ENCODE measurements at places on chromosomes 1 and 21.

DNA sequence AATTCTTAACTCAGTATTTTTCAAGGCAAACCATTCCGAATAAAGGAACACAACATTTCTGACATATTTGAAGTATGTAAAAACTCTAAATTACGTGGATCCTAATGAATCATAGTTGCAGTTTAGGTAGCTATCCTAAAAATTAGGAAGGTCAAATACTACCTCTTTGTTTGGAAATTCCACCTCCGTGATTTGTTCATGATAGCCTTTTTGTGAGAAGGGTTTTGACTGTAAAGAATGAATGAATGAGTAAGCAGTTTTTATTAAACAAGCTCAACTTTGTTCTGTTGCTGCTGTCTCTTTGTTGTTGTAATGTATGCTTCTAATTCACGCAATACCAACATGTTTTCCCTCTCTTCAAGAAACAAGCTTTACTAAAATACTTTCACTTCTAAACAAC lies 840.4 kb downstream of the USP25 start:
- DNase-seq: no peak

- DNase-seq: no peak
Measured at GRCh38 chr1:210072896-210073504, 135.0 kb downstream of the SYT14 start.

DNA sequence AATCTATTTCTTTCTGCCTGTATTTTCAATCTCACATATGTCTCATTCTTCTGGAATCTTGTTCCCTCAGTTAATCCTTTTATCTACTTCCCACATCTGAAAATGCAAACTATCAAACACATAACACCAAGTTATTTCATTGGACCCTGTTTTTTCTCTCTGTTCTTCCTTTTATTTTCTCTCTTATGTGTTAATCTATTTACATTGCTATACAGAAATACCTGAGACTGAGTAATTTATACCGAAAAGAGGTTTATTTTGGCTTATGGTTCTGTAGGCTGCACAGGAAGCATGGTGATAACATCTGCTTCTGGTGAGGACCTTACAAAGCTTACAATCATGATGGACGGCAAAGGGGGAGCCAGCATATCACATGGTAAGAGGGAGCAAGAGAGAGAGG lies 247.6 kb downstream of the TGFB2 start:
- DNase-seq: no peak

DNA sequence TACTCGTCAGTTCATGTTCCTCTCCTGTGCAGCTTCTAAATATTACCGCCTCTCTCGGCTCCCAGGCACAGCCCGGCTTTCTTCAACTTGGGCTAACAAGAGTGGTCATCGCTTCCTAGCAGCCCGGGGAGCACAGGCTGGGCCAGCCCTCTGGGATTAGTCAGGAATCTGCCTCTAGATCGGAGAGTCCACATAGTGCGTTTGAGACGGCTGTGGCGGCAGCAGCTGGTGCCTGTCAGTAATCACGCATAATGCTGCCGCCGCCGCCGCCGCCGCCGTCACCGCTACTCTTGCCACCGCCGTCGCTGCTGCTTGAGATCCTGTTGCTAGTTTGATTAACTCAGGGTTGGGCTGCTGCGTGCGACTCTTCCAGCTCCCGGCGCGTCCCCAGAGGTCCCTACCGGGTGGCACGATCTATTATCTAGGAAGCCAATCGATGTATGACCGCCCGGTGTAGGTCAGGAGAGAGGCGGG lies at the start of gene RXRG:
Gene RXRG (minus strand): TSS at position 230 of the 474 bp plus-strand sequence. CDS start 233 bp downstream, outside the sequence.
- DNase-seq: no peak

DNA sequence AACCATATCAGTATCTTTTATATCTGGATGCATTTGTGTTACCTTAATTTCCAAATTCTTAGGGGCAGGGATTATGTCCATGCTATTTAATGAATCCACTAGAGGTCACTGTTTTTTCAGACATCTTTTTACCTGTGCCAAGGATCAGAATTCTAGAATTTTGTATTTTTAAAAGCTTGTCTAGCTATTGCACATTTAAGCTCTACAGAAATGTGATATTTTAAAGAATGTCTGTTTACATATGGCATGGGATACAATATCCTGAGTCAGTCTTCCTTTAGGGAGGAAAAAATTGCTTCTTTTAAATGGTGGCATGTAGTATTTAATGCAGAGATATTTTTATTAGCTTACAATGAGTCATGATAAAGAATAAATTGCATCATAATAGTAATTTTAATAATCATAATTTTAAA lies 11.3 kb downstream of the RPAP2 start:
- no peak for DNase-seq

- DNase-seq: no peak
Measured at GRCh38 chr1:40379785-40380452, 6.4 kb downstream of the SMAP2 start.

GRCh38 chr1:237507005-237507404 lies 383.7 kb downstream of the ZP4 start:
- no peak for DNase-seq

GRCh38 chr1:156675210-156676113 lies 1.7 kb downstream of the NES start:
- DNase-seq: no peak

- no peak for DNase-seq
Measured at GRCh38 chr1:101245246-101245927, 8.6 kb downstream of the S1PR1 start.

GRCh38 chr1:221206076-221206475 lies 326.8 kb downstream of the HLX start:
- DNase-seq: no peak

DNA sequence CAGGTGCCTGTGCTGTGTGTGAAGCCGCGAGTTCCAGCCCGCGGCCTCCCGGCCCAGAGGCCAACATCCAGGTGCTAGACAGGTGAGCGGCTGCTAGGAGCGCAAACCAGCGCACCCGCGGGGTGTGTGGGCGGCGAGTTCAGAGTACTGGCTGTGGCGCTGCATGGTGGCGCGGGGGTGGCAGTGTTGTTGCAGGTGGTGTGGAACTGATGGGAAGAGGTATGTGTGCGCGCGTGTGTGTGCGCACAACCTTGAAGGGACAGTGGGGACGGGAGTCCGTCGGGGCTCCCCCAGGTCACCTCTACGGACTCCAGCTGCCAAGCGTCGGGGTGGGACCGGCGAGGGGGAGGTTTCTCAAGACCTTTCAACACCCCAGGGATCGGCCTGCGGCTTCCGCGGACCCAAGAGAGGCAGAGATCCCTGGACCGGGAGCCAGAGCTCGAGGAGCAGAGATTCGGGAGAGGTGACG lies 433 bp upstream of the DMBX1 start:
- DNase-seq: no peak

- no peak for DNase-seq
Measured at GRCh38 chr21:44455524-44456213, 359 bp downstream of the LRRC3 start.

DNA sequence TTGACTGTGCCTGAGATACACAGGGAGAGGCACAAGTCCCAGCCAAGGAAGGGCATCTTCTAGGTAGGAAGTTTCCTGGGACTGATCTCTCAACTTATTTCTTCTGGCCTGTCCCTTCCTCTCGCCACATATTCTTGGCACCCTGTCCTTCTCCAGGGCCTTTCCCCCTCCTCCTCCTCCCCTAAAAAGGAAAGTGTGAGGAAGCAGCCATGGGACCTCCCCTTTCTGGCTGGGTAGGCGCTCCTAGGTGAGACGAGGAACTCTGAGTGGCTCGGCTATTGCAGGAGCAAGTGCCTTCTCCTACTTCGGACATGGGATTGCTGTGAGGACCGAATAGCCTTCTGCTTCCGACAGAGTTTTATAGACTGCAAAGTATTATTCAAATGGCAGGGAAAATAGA lies 15.5 kb upstream of the MTARC2 start:
- no peak for DNase-seq

GRCh38 chr21:17406202-17406601 lies 106.6 kb upstream of the CXADR start:
- no peak for DNase-seq

DNA sequence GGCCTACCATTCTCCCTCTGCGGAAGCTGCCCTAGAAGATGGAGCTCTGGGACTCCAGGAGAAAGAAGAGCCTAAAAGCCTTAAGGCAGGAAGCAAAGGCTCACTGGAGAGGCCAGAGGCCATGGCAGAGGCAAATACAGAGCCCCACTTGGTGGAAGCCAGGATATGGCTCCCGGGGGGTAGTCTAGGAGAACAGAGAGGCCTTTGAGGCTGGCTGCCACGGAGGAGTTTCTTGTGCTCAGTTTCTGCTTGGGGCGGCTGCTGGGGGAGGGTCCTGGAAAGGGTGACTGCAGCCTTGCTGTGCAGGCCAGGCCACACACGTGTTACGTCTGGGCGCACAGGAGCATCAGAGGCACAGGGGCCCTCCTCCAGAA lies 5.4 kb downstream of the CC2D1B start:
- no peak for DNase-seq

- DNase-seq: no peak
Measured at GRCh38 chr1:226438007-226438406, 30.1 kb upstream of the PARP1 start.

DNA sequence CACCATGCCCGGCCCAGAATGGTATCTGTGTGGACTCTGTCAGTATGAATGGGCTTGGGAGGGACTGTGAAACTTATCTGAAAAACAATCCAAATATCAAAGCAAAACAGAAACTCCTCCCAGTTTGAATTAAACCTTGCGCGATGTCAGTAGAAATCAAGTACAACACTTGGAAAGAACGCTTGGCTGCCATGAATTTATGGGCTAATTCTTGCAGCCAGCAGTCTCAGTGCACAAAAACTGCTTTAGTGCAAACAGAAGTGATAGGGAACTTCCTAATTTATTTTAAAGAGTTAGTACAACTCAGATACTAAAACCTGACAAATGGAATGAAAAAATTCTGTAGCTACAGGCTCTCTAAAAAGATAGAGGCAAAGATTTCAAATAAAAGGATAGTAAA lies 8.5 kb downstream of the CLCA1 start:
- no peak for DNase-seq

DNA sequence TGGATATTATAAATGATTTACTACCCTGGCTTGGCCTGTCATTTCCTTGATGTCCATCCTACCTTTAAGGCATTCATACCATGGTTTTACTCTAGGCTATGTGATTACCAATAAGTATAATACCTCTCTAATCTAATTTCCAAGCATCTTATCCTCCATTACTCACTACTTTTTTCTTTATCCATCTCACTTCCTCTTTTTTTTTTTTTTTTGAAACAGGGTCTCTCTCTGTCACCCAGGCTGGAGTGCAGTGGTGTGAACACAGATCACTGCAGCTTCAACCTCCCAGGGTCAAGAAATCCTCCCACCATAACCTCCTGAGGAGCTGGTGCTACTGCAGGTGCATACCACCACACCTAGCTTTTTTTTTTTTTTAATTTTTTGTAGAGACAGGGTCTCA lies 39.9 kb downstream of the INKA2 start:
- DNase-seq: no peak

GRCh38 chr1:112040891-112041740 lies 51.6 kb upstream of the KCND3 start:
- no peak for DNase-seq

DNA sequence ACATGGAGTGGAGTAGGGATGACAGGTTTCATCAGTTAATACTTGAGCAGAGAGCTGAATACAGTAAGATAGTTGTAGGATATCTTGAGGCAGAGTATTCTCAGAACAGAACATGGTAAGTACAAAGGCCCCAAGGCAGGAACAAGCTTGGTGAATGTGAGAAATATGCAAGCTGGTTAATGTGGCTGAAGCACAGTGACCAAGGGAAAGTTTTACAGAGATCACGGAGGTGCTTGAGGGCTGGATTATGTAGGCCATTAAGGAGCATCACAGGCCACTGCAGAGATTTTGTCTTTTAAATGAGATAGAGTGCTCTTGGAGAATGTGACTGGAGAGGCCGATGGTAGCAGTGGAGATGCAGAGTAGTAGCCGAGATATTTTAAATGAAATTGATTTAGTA lies 54.0 kb upstream of the BOLA1 start:
- no peak for DNase-seq

GRCh38 chr1:200670242-200671118 lies 773 bp upstream of the DDX59 start:
- no peak for DNase-seq

- no peak for DNase-seq
Measured at GRCh38 chr1:15089258-15089992, 64.1 kb upstream of the TMEM51 start.

- no peak for DNase-seq
Measured at GRCh38 chr1:14236097-14236496, 362.4 kb upstream of the KAZN start.

DNA sequence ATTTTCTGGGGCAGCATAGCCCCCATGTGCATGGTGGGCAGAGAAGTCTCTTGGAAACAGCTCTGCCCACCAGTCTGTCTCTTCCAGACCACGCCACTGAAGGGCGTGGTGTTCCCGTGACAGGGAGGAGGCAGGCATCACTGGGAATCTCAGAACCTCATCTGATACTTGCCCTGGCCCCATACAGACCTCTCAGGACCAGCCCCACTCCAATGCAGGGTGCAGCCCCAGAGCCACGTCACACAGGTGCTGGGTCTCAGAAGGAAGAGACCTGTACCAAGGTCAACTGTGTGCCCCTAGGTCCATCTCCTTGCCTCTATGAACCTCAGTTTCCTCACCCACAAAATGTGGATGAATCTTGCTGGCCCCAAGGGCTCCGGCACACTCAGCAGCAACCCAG lies 7.3 kb downstream of the RAP1GAP start:
- no peak for DNase-seq

- no peak for DNase-seq
Measured at GRCh38 chr21:38443110-38443509, 55.2 kb downstream of the ERG start.

- no peak for DNase-seq
Measured at GRCh38 chr1:22465671-22466070, 14.0 kb downstream of the ZBTB40 start.

GRCh38 chr1:110350360-110350759 lies 11.2 kb downstream of the RBM15 start:
- DNase-seq: no peak

DNA sequence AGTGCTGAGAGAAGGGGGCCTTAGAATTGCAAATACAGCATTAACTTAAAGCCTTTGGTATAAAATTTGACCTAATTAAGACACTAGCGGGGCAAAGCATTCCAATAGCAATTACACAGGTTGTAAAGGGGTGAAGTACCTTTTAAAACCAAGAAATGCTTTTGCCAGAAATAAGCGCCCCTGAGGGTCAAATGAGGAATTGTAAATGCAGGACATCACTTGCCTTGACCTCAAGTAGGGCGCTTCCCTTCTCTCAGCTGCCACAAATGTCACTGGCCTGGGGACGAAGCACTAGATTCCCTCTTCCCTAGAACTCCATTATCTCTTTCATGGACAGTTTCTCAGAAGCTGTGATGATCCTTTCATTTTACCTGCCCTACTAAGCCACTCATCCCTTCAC lies 48.3 kb downstream of the SEC16B start:
- no peak for DNase-seq
